NCI-H2171 treated with DMSO at 0.1 percent for 48 hours (cell line): ENCODE measurements at places on chromosomes 7 and 10.

GRCh38 chr7:2231992-2232765, 566 bp downstream of the MAD1L1 start:
- DNase-seq, result peak; percentile 40

GRCh38 chr10:48455392-48456151, 149.1 kb downstream of the MAPK8 start:
- no peak for DNase-seq

DNA sequence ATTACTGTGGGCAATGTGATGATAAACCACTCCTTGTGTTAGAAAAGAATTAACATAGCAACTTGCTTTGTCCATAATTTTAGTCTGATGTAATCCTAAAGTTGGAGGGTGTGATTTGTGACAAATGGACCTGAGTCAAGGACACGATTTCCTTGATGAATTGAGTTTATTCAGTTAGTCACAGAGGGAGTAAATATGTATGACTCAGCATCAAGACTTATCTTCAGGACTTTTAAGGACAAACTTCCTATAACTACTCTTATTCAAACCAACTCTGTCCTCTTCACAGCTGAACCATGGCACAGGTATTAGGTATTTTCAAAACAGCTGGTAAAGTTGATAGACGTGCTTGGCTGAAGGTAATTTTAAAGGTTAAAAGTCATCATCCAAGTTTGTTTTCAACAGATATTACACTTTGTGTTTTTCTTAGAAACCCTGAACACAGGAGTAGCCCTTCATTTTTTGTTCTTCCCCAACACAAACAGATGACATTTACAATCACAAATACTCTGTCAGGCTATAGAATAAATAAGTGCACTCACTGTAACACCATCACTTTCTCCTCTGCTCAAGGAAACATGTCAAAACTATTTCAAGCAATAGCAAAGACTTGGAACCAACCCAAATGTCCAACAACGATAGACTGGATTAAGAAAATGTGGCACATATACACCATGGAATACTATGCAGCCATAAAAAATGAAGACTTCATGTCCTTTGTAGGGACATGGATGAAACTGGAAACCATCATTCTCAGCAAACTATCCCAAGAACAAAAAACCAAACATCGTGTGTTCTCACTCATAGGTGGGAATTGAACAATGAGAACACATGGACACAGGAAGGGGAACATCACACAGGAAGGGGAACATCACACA, 54.5 kb downstream of the COA1 start:
- no peak for DNase-seq

DNA sequence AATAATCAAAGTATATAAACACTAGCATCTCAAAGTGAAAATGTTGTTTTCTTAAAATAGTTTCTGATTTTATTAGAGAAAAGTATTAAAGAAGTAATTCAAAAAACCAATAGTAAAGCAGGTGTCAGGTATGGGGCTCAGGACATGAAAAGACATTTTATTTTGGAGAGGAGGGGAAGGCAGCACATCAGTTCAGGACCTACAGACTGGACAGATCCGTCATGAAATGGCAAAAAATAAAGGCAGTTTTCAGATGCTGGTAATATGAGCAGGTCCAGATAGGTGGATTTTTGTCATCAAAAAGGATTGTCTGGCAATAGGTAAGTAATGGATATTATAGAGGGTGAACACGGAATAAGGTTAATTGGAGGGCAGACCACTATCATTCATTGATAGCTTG, 49.0 kb downstream of the GRM3 start:
- DNase-seq, result no peak

GRCh38 chr7:49718760-49719159, 54.7 kb upstream of the VWC2 start:
- no peak for DNase-seq
